ENCODE measurements at places on chromosomes 3 and 15. TPM values are rescaled to one million over a fixed set of nuclear protein-coding genes. Genes with fewer than 3 reads are reported as not detected.

DNA sequence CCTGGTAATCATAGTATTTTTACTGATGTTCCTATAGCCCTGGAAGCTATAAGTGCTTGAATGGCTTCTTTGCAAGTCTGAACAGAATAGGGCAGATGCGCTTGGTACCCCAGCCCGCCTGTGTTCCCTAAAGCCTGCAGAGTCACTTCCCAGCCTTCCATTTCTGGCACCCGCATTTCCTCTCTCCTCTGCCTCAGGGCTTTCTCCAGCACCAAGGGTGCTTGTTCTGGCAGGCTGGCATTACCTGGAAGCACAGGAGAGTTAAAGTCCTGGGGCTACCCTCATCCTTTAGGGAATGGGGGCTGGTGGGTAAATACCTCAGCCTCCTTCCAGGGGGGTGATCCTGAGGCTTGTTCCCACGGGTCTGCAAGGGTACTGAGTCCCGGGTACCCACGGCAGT is 7.4 kb upstream of the CHRNA3 start:
- DNase-seq = no peak

DNA sequence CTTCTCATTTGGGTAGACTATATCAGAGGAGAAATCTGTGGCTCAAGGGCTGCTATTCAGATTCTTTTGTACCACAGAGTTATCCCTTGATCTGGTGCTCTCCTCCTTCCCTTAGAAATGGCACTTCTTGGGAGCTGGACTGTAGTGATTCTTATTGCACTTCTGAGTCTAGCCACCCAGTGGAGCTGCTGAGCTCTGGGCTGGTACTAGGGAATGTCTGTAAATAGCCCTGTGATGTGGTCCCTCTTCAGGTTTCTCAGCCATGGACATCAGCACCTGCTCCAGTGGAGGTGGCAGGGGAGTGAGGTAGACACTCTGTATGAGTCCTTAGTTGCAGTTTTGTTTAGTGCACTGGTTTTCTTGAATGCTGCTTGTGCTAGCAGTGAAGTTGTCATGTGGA is 1292.6 kb downstream of the SI start:
- DNase-seq = no peak

- DNase-seq = no peak
Observed at GRCh38 chr3:70531063-70531657, 218.7 kb upstream of the MDFIC2 start.

DNA sequence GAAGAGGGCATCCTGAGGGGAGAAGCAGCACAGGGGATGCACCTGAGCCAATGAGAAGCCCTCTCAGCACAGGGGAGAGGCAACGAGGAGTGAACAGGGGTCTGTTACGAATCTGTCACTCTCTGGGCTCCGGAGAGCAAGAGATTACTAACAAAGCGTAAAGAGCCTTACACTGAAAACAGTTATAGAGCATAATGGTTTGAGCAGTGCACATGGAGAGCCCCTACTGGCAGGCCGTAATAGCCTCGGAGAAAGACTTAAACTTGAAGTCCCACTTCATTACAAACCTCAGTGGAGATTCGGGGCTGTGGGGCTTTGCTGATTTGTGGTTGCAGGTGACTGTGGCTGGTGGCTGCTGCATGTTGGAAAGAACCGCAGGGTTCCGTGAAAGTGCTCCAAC is 271.5 kb upstream of the TMC3 start:
- DNase-seq = no peak

- no peak for DNase-seq
Observed at GRCh38 chr3:184823990-184824389, 12.0 kb downstream of the VPS8 start.

DNA sequence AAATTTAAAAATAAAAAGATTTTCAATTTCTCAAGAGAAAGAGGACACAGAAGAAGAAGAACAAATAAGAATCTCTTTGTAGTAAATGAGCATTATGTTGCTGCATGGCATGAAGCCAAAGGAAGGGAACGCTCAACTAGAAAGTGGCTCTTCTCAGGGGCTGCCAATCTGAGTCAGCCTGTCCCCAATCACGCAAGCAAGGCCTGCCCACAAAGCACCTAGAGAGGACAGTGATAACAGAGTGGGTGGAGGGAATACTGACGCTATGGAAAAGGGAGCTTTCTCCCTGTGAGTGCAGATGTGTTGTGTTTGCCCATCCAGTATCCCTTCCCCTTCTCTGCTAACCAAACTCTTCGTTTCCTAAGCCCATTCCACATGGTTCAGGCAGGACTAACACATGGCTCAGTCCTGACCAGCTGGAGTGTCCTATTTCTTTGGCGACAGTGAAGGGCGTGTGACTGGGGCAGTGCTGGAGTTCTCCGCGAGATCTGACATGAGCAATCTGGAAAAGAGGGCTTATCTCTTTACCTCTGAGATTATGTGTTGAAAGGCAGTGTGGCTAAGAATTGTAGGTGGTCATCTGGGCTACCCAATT is 14.2 kb downstream of the FBN1 start:
- peak; percentile 51 for DNase-seq

GRCh38 chr3:128084675-128085021 is 32.4 kb downstream of the SEC61A1 start:
- no peak for DNase-seq

DNA sequence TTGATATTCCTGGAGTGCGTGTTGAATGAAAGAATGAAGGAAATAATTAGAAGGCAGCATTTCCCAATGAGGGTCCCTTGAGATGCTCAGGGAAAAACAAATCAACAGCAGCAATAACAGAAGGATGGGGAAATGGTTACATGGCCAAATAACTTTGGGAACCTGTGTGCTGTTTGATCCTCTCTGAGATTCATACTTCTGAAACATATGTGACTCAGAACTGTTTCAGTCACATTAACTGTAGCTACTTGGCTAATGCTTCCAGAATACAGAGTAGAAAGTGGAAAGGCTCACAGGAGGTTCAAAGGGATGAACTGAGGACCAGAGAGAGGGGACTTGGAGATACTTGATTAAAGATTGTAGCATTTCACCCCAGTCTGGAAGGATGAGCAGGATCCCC is 258.2 kb downstream of the SLCO3A1 start:
- DNase-seq = no peak

GRCh38 chr3:134328147-134328591 is 46.1 kb downstream of the AMOTL2 start:
- no peak for DNase-seq

DNA sequence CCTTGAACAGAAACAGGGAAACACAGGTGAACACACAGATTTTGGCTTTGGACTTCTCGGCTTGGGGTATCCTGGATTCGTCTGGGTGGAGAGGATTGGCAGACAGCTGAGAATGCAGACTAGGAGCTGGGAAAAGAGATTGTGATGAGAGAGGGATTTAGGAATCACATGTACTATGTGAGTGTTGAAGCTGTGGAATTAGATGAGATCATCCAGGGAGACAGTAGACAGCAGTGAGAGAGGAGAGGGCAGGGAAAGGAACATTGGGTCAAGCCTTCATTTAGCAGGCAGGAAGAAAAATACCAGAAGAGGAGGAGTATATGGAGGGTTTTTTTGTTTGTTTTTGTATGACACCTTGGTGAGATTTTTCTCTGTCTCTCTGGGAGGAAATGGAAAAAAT is 262.1 kb upstream of the TBL1XR1 start:
- no peak for DNase-seq

GRCh38 chr3:152281133-152281713 is 12.5 kb downstream of the MBNL1 start:
- DNase-seq = no peak

DNA sequence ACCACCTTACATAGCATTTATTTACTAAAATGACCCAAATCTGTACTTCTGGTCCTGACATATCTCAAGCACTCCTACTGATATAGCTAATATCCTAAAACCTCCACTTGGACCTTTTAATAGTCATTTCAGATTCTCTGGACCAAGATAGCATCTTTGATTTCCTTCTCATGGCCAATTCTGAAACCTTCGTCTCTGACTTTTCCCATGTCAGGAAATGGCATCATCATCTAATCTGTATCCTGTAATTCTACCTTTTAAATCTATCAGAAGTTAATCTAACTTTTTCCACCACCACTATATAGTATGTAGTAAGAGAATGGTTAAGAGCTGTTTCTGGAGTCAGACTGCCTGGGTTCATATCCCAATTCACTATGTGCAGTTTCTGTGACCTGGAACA is 16.2 kb downstream of the STX19 start:
- no peak for DNase-seq

- no peak for DNase-seq
Observed at GRCh38 chr3:22378869-22379268, 627.9 kb upstream of the ZNF385D start.

- no peak for DNase-seq
Observed at GRCh38 chr3:126996905-126997304, 14.0 kb downstream of the PLXNA1 start.

GRCh38 chr3:193780810-193781478 is 187.9 kb downstream of the OPA1 start:
- DNase-seq = peak; percentile 42

DNA sequence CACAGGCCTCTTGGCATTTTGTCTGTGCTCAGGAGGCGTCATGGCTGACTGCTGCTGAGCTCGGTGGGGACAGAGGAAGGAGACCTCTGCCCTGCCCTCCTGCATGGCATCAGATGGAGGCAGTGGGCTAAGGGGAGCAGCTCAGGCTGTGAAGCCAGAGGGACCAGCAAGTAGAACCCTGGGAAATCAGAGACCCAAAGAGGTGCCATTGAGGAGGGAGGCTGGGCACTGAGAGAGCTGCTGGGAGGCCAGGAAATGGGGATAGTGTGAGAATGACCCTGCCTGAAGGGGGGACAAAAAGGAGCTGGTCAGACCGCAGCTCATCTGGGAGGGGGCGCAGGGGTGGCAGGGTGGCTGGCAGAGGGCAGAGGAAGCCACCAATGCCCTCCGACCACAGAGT is 136.8 kb downstream of the FBLN2 start:
- DNase-seq = no peak

DNA sequence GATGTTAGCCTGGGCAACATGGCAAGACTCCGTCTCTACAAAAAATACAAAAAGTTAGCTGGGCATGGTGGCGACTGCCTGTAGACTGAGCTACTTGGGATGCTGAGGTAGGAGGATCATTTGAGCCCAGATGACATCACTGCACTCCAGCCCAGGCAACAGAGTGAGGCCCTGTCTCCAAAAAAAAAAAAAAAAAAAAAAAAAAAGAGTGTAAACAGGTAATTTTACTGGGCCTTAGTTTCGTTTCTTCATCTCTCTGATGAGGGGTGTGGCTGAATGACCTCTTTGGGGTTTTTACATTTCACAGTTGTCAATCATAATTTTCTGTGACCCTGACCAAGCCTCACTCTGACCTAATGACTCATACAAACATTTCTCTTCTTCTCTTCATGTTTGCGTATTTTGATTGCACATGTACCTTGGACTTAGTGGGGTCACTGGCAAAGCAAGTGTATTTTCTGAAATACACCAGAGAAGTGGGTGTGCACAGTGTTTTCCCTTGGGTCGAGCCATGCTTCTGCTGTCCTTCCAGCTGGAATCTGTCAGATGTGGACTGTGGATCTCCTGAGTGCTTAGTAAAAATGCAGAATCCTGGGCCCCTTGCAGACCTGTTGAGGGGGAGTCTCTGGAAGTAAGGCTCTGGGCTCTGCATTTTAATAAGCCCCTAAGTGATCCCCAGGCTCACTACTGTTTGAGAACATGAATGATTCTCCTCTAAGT is 140.5 kb downstream of the FNDC3B start:
- DNase-seq = no peak

GRCh38 chr3:12869035-12869621 is 27.8 kb upstream of the RPL32 start:
- peak; percentile 61 for DNase-seq

DNA sequence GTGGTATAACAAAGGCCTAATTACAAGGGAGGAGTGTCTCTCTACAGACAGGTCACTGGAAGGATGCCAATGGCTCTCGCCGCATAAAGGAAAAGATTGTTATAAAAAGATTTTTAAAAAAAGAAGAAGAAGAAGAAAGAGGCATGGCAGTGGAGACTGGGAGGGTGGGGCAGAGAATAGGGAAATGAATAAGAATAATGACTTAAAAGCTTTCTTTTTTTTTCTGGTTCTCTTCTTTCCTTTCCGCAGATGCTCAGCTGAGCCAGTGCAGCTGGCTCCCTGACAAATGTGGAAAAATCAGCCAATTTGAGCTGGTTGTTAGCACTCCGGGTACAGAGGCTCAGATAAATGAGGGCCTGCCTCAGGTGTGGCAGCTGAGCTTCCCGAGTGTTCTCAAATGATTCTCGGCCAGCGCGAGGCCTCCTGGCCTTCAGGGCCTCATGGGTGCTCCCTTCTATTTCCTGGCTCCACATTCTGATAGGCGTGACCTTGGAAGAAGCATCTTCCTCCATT is 234.1 kb downstream of the RORA start:
- DNase-seq = no peak

DNA sequence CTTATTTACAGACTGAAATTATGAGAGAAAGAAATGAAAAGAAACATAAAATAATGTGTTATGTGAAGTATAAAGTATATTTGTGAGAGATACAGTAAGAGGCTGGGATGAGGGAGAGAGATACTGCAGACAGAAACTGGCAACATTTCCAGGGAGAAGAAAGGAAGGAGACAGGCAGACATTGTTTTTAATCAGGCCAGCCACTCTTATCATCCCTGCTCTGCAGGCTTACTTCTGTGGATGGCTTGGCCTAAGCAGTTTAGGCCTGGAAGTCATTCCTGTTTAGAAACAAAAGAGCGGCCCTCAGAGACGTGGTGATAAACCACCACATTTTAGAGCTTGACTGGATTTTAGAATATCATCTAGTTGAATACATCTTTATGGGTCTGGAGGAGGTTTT is 12.4 kb downstream of the PCCB start:
- no peak for DNase-seq

DNA sequence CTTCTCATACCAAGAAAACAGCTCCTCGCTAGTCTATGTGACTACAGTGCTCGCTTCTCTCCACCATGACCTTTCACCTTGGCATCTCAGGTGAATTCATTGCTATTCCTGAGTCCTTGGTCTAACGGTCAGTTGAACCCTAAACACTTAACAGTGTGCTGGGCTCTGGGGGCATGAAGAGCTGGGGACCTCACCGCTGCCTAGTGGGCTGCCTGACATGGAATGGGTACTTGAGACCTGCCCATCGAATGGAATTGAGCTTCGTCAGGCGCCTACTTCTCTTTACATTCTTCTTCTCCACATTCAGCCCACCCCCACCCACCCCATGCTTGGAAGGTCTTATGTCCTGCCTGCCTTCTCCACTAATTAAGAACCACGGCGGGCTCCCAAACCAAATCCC is 22.1 kb downstream of the BOC start:
- no peak for DNase-seq

NANOGP8 gene
- not detected for total RNA-seq

GABRG3 gene
- not detected for total RNA-seq

PPP2R3A gene
- total RNA-seq = 0.33 TPM

DNAH12 gene
- total RNA-seq = not detected

TLNRD1 gene
- 23.5 TPM for total RNA-seq

FBXW12 gene
- total RNA-seq = not detected

TMEM207 gene
- not detected for total RNA-seq

MAGI1 gene
- 0.24 TPM for total RNA-seq

GOLGA8N gene
- 1.0 TPM for total RNA-seq

NTRK3 gene
- total RNA-seq = 0.78 TPM

LRRC34 gene
- 2.8 TPM for total RNA-seq

LMCD1 gene
- total RNA-seq = 3.8 TPM

OSBPL10 gene
- total RNA-seq = 3.4 TPM

CCR3 gene
- total RNA-seq = not detected

C3orf22 gene
- not detected for total RNA-seq

GRK7 gene
- total RNA-seq = not detected

PCSK6 gene
- total RNA-seq = 0.24 TPM

TEX9 gene
- 1.6 TPM for total RNA-seq

ZNF660 gene
- total RNA-seq = 0.07 TPM

All from activated CD4-positive, alpha-beta memory T cell treated with anti-CD3 and anti-CD28 coated beads for 36 hours (primary cell).